ENCODE measurements at places on chromosomes 3 and 15.

DNA sequence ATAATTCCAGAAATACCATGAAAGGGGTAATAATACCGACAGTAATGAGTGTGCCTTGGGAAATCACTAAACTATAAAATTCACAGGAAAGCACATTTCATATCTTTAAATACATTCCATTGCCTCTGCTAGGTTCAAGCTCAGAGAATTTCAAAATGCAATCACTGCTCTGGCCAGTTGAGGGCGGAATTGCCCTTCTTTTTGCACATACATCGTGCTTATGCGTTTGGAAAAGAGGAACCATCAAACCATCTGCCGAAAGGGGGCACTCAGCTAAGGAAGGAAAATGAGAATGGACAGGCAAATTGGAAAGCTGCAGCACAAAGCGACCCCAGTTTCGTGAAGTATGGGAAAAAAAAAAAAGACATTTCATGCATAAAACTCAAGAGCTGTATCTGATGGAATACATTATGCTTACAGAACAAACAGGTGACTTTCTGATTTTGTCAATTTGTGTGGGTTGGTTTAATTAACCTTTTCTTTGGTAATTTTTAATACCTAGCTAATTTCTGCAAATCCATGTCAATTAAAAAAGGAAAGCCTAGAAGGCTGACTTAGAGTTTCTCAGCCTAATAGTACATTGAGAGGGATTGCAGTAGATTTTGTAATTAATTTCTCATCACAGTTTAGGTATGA is 61.4 kb downstream of the TUSC7 start:
- no peak for DNase-seq

GRCh38 chr3:46895204-46895660 is 17.7 kb downstream of the PTH1R start:
- no peak for DNase-seq

DNA sequence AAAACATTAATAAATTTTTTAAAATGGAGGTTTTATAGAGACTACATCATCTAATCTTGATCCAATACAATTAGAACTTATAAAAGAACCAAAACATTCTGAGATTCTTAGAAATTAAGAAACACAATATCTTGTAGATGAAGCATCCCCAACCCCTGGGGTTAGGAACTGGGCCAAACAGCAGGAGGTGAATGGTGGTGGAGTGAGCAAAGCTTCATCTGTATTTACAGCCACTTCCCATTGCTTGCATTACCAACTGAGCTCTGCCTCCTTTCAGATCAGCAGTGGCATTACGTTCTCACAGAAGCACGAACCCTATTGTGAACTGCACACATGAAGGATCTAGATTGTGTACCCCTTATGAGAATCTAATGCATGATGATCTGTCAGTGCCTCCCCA is 36.3 kb downstream of the KNL1 start:
- DNase-seq: no peak

- no peak for DNase-seq
Observed at GRCh38 chr3:39140341-39140971, 12.9 kb downstream of the CSRNP1 start.

DNA sequence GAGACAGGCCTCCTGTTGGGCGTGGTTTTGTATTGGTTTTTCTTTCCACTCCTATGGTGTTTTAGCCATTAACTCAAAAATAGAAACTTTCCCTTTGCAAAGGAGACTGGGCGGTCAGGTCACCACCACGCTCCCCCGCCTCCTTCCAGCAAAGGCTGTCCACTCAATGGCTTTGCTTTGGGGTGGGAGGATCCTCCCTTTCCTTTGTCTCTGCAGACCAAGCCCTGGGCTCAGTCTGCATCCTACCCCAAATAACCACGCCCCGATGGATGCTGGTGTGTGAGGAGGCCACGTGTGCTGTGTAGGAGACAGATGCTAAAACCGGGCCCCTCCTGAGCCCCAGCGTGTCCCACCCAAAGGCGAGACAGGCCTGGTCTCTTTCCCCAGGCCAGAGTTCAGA is 68.5 kb downstream of the GRIP2 start:
- no peak for DNase-seq

- no peak for DNase-seq
Observed at GRCh38 chr3:33187368-33187634, 31.3 kb downstream of the SUSD5 start.

DNA sequence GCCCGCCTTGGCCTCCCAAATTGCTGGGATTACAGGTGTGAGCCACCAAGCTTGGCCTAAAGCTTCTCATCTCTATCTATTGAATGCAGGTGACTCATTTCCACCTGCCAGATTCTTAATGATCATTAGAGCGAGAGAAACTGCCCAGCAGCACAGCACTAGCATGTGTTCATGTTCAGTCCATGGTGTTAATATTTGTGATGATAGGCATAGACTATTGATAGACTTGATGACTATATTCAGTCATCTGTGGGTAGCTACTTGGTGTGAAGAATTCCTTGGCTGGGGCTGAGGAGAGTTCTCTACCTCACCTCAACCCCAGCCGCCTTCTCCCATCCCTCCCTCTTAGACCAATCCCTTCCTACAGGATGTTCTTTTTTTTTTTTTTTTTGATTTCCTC is 60.0 kb downstream of the ST6GAL1 start:
- DNase-seq: no peak

DNA sequence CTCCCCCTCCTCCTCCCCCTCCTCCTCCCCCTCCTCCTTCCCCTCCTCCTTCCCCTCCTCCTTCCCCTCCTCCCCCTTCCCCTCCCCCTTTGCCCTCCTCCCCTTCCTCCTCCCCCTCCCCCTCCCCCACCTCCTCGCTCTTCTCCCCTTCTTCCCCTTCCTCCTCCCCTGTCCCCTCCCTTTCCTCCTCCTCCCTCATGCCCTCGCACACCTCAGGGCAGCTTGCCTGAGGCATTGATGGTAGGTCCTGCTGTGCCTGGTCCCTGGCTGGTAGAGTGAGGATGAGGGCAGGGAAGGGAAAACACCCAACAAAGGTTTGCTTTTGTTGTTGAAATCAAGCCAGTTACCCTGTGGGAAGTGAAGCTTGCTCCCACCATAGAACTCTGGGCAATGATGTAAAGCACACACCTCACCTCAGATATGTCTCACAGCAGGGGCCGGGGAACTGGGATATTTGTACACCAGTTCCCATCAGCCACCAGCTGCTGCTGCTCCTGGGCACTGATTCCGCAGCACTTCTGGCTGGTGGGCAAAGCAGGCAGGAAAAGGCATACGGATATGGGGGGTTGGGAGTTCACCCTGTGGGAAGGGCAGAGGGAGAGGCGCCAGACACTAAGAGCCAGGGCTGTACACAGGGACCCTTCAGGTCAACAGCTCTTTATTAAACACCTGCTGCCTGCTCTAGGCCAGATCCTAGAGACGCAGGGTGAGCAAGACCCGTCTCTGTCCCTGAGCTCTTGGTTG is 13.8 kb downstream of the ISG20 start:
- DNase-seq: no peak

DNA sequence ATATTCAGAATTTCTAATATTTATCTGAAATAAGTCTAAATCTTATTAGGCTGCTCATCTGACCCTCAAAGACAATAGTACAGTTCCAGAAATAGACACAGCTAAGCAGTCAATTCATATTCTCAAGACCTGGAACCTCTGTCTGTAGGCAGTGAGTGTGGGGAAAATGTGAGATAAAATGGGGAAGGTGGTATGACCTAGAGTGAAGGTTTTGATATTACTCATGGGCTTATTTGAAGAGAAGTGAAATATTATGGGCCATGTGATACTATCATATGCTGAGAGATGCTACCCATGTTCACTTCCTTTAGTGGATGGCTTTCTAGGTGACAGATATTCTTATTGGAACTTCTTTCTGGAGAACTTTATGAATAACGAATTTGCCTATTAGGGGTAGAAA is 33.5 kb downstream of the TGFBR2 start:
- no peak for DNase-seq

- no peak for DNase-seq
Observed at GRCh38 chr15:57605491-57605890, 13.8 kb downstream of the MYZAP start.

DNA sequence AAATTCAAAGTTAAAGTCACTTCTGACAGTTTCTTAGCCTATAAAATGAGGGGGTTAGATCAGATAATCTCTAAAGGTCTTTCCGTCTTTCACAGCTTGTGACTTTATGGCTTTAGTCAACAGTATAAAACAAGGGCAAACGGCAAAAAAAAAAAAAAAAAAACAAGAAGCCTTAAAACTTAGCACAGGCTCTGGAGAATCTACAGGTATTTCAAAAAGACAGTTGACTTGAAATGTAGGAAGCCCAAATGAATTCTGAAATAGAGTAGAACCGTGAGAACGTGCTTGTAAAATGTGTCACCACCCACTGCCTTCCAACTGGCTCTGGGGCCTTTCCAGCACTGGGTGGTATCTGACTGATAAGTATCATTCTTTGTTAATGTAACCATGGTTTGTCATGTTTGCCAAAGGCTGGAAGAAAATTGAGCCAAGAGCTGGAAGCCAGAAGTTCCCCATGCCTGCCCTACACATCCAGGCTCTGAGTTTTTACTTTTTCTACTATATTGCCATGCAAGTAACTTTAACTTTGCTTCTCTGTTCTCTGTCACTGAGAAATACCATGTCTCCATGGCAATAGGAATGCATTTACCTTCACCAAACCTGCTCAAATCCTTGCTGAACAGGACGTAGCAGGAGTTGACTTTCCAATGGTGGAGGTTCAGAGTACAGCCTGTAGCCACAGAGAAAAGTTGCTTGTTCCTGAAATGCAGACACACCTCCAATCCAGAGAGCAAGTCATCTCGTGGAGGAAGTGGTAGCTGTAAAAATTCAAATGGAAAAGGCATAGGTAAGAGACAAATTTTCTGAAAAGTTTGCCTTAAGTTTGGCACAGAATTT is 35.8 kb upstream of the THSD4 start:
- DNase-seq: no peak

- no peak for DNase-seq
Observed at GRCh38 chr15:99702895-99703602, 30.2 kb downstream of the LYSMD4 start.

GRCh38 chr3:70736009-70736408 is 423.6 kb upstream of the MDFIC2 start:
- DNase-seq: no peak

DNA sequence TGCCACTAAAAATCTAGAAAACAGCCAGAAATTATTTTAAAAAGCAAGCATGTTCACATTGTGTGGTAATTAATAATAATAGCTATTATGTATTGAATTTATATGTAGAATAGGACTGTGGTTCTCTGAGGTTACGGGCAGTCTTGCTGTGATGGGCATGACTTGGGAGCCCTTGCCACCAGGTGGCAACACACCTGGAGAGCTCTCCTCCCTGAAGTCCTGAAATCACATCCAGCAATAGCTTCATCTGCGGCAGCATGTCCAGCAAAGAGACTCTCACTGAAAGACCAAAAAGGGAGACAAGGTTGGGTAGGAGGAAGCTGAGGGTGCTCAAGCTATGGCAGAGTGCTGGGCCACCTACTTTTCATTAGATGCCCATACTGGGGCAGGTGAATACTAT is 206.8 kb upstream of the IL12A start:
- DNase-seq: no peak

- DNase-seq: peak; percentile 22
Observed at GRCh38 chr3:186930641-186931531, 560 bp downstream of the ST6GAL1 start.

DNA sequence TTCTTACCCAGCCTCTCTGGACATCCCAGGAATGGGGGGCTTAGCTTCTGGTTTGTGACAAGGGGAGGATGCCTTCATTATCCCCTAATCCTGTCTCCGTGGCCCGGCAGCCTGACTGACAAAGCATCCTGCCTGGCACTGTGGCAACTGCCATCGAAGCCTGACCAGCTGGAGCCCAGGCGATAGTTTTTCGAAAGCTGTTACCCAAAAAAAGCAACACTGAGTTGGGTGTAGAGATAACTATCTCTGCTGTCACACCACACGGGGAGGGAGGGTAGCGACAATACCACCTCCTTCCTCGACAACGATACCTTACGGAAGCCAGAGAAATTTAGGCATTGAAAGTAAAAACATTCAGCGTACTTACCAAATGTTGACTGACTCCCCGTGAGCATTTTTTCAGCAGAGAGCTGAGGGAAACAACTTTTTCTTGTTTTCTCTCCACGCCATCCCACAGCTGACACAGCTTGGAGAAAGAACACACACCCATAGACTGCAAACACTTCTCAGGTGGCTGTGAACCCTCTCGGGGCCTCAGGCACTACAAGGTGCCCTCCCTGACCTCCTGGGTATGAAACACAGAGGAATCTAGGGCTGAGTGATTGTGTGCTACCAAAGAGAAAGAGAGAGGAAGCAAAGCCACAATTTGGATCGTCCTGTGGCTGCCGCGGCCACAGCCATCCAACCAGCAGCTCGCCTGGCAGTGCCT is 361.9 kb upstream of the ICE2 start:
- no peak for DNase-seq

- no peak for DNase-seq
Observed at GRCh38 chr3:27431116-27431515, 53.1 kb downstream of the SLC4A7 start.

- no peak for DNase-seq
Observed at GRCh38 chr3:154023148-154023547, 98.0 kb upstream of the ARHGEF26 start.

GRCh38 chr3:35857004-35857403 is 217.7 kb downstream of the ARPP21 start:
- DNase-seq: no peak

DNA sequence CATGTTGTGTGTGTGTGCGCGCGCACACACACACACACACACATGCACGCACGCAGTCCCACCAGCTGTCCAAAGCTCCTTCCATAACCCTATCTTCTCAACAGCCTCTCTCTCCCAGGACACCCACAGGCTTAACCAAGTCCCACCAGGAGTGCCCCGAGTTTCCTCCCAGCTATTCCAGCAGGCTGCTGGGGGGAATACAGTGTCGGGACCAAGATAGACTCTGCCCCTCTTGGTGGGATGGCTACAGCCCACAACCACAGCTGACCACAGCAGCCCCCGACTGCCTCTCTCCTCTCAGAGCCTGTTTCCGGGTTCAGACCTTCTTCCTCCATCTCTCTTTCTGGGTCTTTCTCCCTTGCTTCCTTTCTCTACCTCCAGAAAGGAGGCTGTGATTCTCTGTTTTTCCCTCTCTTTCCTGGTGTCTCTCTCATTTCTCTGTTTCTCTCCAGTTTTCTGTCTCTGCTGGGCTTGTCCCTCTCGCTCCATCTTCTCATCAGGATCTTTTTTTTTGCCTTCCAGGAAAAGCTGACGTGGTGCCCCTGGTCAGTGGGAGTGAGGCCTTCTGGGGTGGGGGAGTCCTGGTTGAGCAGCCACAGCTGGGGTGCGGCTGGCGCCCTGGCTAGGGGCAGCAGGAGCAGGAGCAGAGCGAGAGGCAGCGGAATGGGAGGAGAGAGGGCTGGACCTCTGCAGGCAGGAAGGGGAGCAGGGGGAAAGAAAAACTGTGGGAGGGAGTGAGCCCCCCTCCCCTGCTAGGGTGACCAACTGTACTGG is 3.3 kb upstream of the ISLR start:
- no peak for DNase-seq

DNA sequence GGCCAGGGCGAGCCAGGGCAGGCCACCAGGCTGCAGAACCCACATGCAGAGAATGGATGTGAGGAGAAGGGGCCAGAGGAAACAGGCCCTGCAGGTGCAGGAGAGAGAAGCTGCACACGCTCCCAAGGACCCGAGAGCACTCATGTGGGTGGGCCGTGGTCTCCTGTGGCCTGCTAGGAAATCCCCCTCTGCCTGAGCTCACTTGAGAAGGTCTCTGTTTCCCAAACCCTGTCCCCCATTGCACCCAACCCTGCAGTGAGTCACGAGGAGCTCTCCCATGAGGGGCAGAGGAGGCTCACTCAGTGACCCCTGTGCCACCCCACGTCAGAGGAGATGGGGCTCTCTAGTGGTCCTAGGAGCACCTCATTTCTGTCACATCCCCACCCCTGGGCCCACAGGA is 111.1 kb downstream of the KLF13 start:
- DNase-seq: no peak

- DNase-seq: no peak
Observed at GRCh38 chr3:72405943-72406566, 442.2 kb downstream of the SHQ1 start.
